ENCODE measurements at places on chromosomes 1 and 21.

DNA sequence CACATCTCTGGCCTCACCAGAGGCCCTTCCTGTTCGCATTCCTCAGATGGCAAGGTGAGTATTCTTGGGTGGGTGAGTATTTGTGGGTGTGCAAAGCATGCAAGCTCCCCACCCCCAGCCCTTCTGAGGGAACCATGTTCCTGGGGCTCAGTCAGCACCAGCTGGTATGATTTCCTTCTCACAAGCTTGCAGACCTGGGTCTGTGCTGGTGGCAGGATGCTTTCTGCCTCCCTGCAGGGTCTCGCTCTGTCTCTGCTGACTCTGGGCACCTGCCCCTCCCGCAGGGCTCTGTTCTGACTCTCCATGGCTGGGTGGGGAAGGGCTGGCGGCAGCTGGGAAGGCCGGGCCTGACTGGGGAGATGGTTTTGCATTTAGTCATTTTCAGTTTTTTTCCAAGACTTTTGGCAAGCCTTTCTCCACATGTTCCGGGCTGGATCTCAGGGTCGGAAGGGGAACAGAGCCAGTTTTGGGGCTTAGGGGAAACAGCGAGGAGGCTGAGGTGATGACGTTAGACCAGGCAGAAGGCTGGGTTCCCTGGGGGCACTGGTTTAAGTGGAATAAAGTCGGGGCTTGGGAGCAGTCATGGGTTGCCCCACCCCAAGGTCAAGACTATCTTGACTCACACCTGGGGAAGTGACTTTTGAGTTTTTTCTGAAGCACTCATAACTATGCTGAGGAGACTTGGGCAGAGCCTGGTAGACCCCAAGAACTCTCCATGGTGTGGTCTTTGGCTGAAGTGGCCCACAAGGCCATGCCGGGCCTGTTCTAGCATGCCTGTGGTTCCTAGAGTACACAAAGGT lies 6.2 kb downstream of the RASSF5 start:
- peak; percentile 76 for DNase-seq

GRCh38 chr1:90417126-90417525 lies 300.0 kb downstream of the BARHL2 start:
- DNase-seq = no peak

GRCh38 chr1:39142401-39143060 lies 62.0 kb upstream of the MACF1 start:
- no peak for DNase-seq

DNA sequence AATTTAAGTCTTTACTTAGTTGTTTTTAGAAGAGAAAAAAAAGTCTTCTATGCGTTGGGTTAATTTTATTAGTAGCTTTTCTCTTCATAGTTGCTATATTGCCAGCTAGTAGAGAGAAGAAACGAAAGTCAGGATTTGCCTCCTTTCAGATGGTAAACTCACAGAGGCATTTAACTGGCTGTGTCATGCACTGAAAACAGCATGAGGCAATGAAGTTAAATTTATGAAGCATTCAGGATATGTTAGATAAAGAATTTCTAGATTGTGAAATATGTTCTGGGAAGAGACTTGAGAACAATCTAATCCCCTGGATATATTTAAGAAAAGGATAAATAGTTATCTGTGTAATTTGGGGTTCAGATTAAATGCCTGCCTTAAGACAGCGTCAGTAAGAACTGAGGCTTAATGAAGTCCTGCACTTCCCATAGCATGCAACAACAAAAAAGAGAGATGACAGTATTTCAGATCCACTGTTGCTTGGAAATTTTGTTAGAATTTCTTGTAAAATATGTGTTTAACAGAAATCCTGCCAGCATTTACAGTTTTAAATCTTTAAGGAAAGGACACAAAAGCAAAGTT lies 1.7 kb downstream of the ANGPTL1 start:
- DNase-seq = no peak

- no peak for DNase-seq
These were observed 22.1 kb upstream of the NCF2 start for GRCh38 chr1:183612407-183612806.

DNA sequence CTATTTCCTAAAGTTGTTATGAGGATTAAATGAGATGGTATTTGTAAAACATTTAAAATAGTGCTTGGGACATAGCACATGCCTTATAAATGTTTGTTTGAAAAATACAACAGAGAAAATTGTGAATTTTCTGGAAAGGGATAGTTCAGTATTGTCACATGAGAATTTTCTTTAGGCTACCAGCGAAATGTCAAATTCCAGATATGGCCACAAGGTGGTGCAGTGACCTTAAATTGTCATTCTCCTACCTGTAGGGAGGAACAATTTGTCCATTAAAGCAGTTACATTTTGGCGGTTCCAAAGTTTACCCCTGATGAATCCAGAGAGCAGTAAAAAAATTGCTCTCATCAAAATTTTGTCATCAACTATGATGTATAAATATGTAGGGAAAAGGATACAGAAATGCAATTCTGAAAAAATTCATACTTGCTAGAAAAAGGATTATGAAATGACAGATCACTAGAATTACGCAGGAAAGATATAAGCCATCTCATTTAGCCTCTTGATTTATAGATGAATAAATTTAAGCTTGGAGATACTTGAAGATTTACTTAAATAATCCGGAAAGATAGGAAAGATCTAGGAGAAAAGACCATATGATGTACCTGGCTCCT lies 50.2 kb upstream of the TSHB start:
- DNase-seq = peak; percentile 30

GRCh38 chr1:107659961-107660360 lies 305.0 kb downstream of the VAV3 start:
- no peak for DNase-seq

DNA sequence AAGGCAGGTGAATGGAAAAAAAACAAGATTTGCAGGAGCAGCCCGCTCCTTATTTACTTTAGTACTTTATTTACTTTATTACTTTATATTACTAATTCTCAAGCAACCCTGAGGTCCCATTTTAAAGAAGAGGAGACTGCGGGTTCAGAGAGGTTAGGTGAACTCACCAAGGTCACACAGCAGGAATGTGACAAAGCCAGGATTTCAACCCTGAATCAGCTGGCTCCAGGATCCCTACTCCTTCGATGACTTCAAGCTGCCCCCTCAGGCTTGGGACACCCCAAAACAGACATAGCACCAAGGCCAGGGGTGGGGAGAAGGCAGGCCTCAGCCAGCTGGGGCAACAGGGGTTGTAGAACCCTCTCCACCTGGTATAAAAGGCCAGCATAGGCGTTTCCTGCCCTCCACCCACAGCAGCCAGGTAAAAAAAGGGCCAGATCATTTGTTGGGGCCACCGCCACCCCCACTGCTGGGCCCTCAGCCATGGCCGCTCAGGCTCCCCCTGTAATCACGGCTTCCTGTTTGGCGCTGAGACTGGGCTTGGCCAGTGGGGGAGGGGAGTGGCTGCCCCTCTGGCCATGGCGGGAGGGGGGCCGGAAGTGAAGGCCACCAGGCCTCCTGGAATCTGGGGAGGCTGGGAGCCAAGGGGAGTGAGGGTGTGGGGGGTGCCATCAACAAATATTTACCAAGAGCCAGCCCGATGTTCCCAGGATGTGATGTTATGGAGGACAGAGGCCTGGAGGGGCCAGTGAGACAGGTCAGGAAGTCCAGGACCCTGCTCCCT lies 6.6 kb downstream of the SDC3 start:
- DNase-seq = peak; percentile 63

DNA sequence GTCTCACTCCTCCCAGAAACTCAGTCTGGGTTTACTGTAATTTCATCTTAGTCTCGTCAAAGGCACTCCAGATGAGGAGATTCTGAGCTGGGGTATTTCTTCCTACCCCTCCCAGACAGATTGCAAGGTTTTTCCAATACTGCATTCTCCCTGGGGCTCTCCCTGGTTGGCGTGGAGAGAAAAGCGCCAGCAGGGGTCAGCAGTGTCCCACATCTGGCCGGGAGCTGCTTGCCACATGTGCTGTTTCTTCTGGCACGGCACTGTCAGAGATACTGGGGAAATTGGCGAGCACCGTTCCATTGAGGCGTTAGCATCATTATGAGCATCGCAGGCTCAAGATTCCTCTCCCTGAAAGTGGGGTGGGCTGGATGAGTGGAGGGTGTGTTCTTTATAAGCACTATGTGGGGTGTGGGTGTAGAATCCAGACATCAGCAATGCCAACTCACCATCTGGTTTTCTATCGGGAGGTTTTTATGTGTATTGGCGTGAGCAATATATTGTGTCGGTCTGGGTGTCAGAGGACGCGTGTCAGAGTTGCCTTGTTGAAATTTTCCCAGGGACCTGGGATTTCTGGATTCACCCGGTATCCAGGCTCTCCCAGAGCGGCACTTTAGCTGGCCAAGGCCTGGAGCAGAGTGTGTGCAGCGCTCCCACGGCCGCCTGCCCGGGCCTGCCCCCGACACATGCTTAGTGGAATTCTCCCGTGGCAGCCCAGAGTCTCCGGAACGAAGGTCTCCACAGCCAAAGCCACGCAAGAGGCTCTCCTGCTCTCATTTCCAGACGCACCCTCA lies 8.0 kb upstream of the NAV1 start:
- DNase-seq = peak; percentile 91

- no peak for DNase-seq
These were observed 9.0 kb downstream of the CERS2 start for GRCh38 chr1:150965605-150966004.

DNA sequence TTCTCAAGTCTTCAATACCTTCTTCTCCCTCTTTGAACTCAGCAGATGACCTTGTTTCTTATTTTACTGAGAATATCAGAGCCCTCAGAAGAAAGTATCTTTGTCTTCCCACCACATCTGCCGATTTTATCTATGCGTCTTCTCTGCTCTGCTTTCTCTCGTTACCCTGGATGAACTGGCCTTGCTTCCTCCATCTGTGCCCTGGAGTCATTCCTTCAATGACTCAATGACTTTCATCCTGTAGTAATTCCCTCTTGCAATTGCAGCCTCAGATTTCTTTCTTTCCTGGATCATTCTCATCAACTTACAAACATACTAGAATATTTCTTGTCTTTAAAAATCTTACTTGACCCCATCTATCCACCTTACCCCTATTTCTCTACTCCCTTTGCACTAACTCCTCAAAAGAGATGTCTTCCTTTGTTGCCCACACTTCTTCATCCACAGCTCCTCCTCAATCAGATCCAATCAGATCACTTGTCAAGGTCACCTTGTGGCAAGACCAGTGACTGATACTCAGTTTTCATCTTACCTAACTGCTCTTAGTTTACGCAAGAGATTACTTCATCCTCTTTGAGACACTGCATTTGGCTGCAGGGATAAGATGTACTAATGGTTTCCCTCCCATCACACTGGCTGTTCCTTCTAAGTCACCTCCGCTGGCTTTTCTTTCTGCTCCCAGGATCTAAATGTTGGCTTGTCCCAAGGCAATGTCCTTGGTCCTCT lies 8.2 kb upstream of the TGFBR3 start:
- DNase-seq = no peak

GRCh38 chr1:167453123-167453522 lies 65.2 kb downstream of the CD247 start:
- no peak for DNase-seq

DNA sequence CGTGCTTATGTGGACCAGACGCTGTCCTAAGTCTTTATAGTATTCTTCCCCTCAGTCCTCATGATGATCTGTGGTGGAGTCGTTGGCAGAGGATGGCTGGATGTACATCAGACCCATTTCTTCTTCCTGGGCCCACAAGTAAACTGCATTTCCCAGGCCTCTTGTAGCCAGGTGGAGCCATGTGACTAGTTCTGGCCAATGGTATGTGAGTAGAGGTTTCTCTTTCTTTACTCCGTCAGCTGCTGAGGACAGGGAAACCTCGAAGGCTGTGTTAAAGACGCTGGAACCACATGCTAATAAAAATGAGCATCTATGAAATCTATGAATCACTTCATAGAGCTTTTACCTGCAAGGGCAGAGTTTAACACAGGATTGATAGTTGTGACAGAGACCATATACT lies 18.7 kb upstream of the ZNF362 start:
- DNase-seq = no peak

DNA sequence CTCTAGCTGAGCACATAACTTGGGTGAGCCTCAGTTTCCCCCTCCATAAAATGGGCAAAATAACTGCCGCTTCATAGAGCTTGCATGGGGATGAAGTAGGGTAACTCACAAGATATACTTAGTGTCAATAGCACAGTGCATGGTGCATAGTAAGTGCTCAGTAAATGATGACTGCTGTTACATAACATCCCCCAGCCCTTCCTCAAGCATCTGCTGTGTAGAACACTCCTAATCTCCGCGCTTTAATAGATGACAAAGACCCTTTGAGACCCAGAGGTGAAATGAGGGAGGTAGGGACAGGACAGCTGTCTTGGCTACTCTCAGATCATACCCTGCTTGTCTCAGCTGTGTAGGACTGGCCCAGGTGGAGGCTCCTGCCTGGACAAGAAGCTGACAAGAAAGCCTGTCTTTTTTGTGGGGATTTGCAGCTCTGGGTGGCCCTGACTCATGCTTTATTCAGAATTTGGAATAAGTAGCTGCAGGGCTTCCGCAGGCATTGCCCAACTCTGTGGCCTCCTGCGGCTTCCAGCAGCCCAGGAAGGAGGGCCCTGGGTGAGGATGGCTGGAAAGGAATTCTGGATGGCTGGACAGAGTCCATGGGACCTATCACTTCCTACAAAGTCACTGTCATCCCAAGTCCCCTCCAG lies 20.7 kb upstream of the PADI4 start:
- DNase-seq = no peak

DNA sequence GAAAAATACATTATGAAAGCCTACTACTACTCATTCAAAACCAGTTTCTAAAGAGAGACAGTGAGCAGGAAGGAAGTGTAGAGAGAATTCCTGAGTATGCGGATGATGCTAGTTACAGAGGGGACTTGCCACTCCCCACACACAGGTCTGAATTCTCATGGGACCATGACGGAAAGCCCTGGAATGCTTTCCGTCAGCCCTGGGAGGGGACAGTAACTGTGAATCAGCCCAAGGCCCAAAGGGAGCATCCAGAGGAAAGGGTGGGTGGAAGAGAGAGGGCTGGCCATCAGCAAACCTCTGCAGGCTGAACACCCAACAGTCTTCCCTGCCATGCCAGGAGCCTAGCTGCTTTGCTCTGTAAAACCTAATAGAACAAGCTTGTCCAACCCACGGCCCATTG lies 36.4 kb downstream of the RCSD1 start:
- no peak for DNase-seq

- DNase-seq = peak; percentile 28
These were observed 14.2 kb downstream of the COL6A1 start for GRCh38 chr21:45995686-45996179.

GRCh38 chr1:24481101-24481500 lies 21.5 kb upstream of the RCAN3 start:
- no peak for DNase-seq

DNA sequence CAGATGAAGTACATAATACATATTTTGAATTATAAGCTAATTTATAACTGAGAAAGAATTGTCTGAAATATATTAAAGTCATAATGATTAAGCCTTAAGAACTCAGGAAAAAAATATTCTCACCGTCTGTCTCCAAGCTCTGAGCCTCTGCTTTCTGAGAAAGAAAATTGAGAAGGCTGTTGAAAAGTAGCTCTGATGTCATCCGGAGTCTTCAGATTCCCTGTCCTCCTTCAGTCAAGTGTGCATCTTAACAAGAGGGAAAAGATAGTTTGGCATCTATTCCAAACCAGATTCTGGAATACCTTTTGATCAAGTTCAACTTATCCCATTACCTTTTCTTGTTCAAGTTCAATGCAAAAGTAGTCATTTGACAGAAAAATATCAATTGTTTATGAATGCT lies 50.6 kb downstream of the NRIP1 start:
- no peak for DNase-seq

GRCh38 chr1:204685236-204686006 lies at the start of gene LRRN2:
LRRN2 (minus strand) TSS chr1:204685738; CDS start chr1:204619992, 65,746 bp downstream.
- DNase-seq = peak; percentile 50
